ENCODE measurements at places on chromosomes 2 and 18.

GRCh38 chr2:85853499-85854165, 35.2 kb downstream of the ST3GAL5 start:
- no peak for DNase-seq

GRCh38 chr18:11994336-11994702, 13.0 kb downstream of the IMPA2 start:
- no peak for DNase-seq

DNA sequence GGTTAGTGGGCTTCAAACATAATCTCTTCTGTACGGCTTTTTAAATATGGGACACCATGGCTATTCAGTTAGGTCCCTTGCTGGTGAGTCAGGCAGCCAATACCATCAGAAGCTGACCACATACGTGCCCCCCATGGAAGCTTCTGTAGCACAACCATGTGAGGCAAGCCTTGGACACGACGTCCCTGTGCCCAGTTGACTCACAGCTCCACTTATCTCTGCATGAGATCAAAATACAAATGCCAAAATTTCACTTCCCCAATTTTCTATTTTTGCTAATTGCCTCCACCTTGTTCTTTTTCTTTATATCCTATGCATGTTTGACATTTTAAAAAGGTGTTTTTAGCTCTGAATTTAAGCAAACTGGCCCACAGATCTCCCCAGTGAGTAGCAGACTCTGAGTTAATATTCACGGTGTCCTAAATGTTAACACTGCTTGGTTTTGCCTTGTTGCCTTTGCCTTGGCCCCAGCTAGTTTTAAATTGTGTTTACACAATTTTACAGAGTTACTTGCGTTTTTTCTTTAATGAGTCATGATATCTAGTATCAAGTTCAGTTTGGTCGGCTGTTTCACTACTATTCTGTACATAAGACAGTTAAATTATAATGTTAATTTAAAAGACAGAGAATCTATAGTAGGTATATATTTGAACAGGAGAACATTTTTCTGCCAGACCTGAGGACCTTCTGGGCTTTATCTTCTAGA, 77.5 kb downstream of the CDCA7 start:
- DNase-seq: no peak

GRCh38 chr2:173410579-173410978, 55.9 kb downstream of the CDCA7 start:
- no peak for DNase-seq

DNA sequence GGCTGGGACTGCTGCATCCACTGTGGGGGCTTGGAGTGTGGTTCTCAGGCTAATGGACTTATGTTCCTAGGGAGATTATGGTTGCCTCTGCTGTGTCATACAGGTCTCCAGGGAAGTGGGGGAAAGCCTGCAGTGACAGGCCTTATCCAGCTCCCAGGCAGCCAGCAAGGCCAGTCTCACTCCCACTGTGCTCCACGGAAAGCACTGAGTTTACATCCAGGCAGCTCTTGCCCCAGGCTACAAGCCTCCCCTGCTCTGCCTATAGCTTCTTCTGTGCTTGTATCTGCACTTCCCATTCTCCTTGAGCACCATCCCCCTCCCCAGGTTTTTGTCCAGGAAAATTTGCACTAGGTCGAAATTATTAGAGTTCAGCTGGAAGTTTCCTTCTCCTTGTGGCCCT, 231.9 kb downstream of the ZRANB3 start:
- no peak for DNase-seq

DNA sequence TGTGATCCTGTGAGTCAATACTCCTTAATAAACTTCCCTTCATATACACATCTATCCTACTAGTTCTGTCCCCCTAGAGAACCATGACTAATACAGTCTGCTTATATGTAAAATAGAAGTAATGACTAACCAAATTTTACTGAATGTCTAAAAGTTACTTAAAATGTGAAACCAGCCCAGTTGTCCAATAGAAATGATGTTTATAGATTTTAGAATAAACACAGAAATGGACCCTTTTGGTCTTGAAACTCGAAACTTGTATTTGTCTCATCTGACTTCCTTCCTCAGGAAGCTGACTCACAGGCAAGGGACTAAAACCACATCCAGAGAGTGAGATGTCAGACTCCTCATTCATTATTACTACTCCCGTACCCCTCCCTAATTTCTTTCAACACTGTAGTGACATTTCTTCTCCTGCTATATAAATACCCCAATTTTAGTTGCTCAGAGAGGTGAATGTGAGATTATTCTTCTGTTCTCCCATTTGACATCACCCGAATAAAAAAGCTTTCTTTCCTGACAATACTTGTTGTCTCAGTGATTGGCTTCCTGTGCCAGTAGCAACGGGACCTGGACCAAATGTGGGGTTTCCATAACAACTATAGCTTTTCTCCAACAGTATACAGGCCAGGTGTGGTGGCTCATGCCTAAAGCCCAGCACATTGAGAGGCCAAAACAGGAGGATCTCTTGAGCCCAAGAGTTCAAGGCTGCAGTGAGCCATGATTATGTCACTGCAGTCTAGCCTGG, 486.0 kb downstream of the ERBB4 start:
- no peak for DNase-seq

GRCh38 chr2:68391869-68392268, 26.8 kb downstream of the PLEK start:
- no peak for DNase-seq
